ENCODE measurements at places on chromosomes 7 and 10.

GRCh38 chr10:132648072-132648850 is 110.7 kb downstream of the INPP5A start:
- DNase-seq, result no peak

- no peak for DNase-seq
Measured at GRCh38 chr10:52599551-52600200, 172.9 kb downstream of the MBL2 start.

GRCh38 chr7:946256-946996 is 8.1 kb downstream of the ADAP1 start:
- no peak for DNase-seq

GRCh38 chr7:88092676-88092999 is 127.2 kb downstream of the SRI start:
- DNase-seq, result no peak

- no peak for DNase-seq
Measured at GRCh38 chr7:18577096-18577771, 81.7 kb downstream of the HDAC9 start.

DNA sequence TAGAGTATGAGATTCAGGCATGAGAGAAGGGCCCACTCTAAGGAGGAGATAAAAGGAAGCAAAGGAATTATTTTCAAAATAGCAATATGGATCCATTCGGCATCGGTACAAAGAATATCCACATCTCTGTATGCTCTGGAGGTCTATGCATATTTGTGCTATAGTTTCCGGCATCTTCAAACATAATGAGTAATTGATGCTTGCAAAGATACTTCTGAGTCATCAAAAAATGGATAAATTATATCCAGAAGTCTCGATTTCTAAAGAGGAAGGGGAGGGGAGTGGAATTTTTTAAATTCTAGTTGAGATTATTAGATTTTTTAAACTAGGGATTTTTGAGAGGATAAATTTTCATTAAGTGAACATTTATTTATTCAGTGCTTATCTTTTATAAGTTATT is 72.9 kb upstream of the KIAA1217 start:
- DNase-seq, result no peak

DNA sequence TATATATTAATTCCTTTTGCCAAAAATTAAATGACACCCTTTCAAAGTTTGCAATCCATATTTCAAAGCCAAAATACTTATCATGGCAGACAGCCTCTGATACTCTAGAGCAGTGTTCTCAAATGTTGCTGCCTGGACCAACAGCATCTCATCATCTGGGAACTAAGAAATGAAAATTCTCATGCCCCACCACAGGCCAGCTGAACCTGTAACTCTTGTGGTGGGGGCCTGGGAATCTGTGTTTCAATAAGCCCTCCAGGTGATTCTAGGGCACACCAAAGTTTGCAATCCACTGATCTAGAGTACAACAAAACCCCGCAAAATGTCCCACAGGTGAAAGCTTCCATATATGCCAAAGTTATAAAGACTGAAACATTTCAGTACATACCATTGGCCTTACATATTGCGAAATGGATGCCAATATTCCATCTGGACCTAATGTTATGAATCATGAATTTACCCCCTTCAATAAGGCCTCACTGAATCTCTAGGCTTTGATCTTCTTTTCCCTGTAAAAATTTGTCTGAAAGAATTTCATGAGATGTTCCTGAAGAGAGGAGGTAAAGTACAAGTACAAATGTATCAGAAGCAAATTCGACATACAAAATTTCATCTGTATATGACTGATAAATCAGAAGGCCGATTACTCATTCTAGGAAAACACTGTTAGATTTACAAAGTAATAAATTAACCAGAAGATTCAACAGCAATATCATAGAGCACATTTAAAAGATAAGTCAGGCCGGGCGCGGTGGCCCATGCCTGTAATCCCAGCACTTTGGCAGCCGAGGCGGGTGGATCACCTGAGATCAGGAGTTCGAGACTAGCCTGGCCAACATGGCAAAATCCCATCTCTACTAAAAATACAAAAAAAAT is 25.3 kb upstream of the EPC1 start:
- no peak for DNase-seq

Measured in GM13976 (cell line).